Omental fat pad (tissue), 4 donors: ENCODE measurements at places on chromosomes 6 and 20. TPM values are rescaled to one million over a fixed set of nuclear protein-coding genes. Genes with fewer than 3 reads are reported as not detected.

PTP4A1 gene
- total RNA-seq = 24.7 TPM

NNAT gene
- 29.1 TPM for total RNA-seq

CD93 gene
- total RNA-seq = 104 TPM

POLR1H gene
- 23.2 TPM for total RNA-seq

TBCC gene
- total RNA-seq = 24.3 TPM

PKHD1 gene
- total RNA-seq = not detected

PNPLA1 gene
- not detected for total RNA-seq

LY6G6C gene
- not detected for total RNA-seq

NTSR1 gene
- 0.24 TPM for total RNA-seq

MAN1A1 gene
- 247 TPM for total RNA-seq

F13A1 gene
- total RNA-seq = 270 TPM

TREML2 gene
- 0.44 TPM for total RNA-seq

EYS gene
- total RNA-seq = 0.19 TPM

TRIM26 gene
- 45.7 TPM for total RNA-seq

PSORS1C2 gene
- not detected for total RNA-seq

LY6G5C gene
- not detected for total RNA-seq

CLPSL2 gene
- not detected for total RNA-seq

TRIM31 gene
- not detected for total RNA-seq

SPINT3 gene
- not detected for total RNA-seq

MCHR2 gene
- not detected for total RNA-seq

PDE10A gene
- 9.1 TPM for total RNA-seq
